ENCODE measurements at places on chromosomes 3 and 15.

GRCh38 chr15:94119923-94120775 lies 111.2 kb upstream of the MCTP2 start:
- DNase-seq, result peak; percentile 81

- no peak for DNase-seq
Observed at GRCh38 chr15:68337826-68338225, 60.3 kb downstream of the FEM1B start.

DNA sequence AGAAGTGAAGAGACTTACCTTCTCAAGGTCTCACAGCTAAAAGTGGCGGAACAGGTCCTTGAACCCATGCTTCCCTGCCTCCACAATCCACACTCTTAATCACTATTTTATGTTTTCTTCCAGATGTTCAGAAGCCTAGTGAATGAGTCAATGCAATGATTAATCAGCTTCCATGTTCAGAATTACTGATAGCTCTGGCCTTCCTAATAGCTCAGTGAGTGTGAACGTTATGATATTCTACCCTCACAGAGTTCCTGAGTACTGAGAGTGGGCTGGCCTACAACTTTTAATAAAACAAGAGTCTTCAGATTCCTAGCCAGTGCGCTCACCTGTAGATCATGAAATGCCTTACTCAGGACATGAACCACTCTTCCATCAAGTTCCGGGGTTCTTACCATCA lies 443.0 kb upstream of the ADAMTS9 start:
- no peak for DNase-seq

DNA sequence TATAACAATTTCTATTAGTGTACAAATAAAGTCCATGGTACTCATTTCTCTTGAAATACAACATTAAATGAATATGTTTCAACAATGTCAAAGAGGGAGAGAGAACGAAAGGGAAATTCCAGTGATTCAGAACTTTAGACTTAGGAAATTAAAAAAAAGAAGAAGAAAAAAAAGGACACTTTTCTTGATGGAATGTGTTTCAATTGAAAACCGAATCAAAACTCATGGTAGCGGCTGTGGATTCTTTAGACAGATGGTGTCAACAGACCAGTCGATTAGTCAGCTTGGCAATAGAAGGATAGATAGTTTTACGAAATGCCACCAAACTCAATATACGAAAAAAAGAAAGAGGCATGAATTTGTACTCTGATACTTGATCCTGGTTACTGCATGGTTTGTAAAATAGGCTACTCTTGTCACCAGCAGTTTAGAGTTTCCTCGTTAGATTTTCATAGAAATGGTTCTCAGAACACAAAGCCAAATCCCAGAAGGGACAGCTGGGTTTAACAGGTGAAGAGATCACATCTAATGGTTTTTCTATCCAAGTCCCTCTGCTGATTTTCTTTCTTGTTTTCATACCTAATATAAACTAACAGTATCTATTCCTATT lies 793.5 kb downstream of the ROBO1 start:
- no peak for DNase-seq

- no peak for DNase-seq
Observed at GRCh38 chr15:93035953-93036810, 52.8 kb downstream of the RGMA start.

GRCh38 chr15:80588801-80589200 lies 106.3 kb upstream of the ABHD17C start:
- no peak for DNase-seq

GRCh38 chr15:45586601-45587094 lies 531 bp upstream of the BLOC1S6 start:
- no peak for DNase-seq

- DNase-seq, result no peak
Observed at GRCh38 chr15:31472636-31473384, 146.2 kb downstream of the KLF13 start.

DNA sequence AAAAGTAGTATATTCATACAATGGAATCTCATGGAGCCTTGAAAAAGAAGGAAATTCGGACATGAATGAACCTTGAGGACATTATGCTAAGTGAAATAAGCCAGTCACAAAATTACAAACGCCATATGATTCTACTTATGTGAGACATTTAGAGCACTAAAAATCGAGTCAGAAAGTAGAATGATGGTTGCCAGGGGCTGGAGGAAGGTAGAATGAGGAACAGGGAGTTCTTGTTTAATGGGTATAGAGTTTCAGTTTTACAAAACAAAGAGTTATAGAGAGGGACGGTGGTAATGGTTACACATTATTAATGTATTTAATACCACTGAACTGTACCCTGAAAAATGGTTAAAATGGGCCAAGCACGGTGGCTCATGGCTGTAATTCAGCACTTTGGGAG lies 19.5 kb downstream of the UBXN7 start:
- no peak for DNase-seq

DNA sequence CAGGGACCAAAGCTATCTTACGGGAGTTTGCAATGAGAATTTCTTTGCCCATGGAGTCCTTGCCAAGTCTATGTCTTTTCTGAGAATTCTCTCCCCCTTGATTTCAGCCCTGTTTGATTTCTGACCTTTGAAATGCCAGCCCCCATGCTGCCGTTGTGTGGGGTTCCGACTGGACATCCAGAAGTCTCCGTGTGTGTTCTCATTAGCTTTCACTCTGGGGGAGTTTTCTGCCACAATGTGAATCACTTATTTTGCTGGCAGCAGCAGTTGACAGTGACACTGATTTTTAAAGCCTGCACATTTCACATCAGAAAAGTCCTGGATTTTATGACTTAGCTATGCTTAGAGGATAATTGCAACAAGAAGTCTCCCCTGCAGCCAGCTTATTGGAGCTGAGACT lies 98.4 kb upstream of the CTDSPL start:
- no peak for DNase-seq

- no peak for DNase-seq
Observed at GRCh38 chr3:197546307-197547085, 9.3 kb downstream of the BDH1 start.

DNA sequence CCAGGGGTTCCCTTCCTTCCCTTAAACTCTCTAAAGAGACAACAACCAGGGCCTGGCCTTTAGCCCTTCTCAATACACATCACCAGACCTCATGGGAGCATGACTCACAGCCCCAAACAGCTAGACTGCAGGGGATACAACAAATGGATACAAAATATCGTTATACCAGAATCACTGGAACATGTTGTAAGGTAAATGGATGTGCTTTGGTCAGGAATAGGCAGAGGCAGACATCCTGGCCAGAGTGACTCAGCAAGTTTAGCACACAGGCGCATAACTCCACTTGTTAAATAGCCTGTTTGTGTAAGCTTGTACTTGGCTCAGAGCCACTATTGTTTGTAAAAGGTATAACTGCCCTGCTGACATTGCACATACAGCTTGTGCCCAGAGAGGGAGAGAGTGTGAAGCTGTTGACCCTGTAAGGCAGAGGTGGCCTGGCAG lies 18.3 kb downstream of the TMED3 start:
- DNase-seq, result no peak

GRCh38 chr15:49747340-49747739 lies 126.5 kb downstream of the DTWD1 start:
- DNase-seq, result no peak

DNA sequence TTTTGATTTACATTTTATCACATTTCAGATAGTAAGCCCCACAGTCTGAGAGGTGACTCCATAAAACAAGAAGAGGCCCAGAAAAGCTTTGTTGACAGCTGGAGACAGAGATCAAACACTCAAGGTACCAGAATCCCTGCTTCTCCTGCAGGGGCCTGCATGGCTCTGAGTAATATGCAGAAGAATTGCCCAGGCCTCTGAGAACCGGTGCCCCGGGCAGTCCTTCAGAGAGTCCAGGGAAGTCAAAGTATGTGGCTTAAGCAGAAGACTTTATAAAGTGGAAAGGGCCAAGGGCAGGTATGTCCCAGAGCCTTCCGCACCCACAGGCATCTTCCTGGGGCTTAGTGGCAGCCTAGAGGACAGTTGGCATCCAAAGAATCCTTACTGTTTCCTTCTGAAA lies 12.8 kb downstream of the ATRIP start:
- no peak for DNase-seq

DNA sequence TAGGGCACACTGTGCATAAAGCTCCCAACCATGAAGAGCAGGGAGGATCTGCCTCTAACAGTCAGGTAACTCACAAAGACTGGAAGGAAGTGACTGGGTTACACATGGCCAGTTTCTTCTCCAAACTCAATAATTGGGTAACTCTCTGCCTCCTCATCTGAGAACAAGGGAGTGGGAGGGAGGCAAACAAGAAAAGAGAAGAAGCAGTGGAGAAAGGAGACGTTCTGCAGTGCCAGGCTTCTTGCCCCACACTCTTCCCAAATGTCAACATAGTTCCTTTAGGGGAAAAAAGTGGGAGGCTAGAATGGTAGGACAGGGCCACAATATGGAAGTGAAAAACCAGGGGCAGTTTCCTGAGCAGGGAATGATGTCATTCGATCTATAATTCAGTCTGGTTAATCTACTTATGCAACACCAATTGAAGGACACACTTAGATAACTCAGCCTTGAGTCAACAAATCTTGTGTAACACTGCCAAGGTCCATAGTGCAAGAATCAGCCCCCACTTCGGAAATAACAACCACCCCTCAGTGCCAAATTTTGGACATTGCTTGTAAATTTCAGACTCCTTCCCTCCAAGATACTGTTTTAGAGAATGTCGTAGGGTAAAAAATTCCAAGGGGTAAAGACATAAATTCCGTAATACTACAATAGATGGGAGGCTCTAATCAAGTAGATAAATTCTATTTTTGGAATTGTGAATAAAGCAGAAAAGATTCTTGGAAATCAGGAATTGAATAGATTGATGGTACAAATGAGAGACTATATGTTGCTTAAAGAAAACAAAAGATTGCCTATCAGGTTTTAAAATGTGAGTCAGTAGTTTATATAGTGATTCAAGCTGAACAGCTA lies 143.0 kb downstream of the LPP start:
- no peak for DNase-seq

- DNase-seq, result no peak
Observed at GRCh38 chr3:63798949-63799348, 20.1 kb upstream of the C3orf49 start.

DNA sequence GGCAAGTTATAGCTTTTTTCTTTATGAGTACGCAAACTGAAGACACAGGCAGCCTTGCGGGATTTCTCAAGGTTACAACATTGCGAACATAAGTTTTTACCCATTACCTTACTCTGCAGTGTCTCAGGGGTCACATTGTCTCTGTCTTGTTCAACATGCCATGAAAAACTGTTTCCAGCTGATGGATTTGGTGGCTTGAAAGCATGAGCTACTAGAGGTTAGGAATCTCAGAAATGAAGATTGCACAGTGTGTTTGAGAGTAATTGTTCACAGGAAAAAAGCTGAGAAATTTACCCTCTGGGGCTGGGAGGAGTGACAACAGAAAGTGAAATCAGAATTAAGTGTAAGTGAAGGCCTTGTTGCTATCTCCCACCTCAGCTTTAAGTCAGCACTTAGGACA lies 568.6 kb downstream of the TAFA4 start:
- no peak for DNase-seq

DNA sequence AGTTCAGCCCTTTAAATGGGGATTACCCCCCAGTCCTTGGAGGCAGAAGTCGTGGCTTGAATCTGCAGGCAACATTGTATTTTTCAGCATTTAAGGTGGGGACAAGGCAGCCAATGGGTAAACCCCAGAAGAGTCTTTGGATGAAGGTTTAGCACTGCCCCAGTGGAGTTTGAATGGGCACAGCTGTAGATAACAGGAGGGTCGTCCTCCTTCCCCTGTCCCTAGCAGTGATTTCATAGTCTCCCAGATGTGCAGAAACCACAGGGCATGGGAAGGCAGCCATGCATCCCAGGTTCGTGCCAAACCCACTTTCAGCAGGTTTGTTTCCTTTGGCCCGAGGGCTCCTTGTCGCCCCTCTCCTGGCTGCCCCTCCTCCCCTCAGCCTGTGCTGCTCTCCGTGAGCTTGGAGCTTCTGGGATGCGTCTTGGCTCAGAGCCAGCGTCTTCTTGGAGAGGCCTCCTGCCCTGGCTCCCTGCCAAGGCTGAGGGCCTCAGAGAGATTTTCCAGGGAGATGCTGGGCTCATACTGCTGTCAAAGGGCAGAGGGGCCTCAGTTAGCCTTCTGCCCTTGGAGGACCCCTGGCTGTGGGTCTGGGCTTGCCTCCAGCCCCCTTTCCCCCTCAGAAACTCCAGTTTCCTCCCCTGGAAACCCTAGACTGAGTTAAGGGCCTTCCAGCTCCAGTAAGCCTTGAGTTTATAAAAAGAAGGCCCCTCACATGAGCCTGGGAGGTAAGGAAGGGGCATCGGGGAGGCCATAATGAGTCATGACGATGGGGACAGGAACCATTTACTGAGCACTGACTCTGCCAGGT lies 48.9 kb upstream of the POLG start:
- DNase-seq, result no peak

DNA sequence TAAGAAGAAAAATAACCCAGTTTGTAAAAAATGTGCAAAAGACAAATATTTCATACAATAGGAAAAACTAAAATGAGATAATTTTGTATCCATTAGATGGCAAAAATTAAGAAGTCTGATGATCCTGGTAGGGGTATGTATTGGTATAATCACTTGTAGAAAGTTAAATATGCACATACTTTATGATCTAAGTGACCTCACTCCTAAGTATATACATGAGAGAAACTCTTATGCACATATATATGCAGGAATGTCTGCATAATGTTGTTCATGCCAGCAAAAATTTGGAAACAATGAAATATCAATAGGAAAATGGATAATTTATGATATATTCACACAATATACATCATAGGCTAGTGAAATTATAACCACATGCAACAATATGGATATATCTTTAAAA lies 33.5 kb downstream of the USP50 start:
- DNase-seq, result no peak

GRCh38 chr15:68372291-68372811 lies 59.6 kb downstream of the ITGA11 start:
- no peak for DNase-seq

- no peak for DNase-seq
Observed at GRCh38 chr3:194561306-194561974, 71.8 kb downstream of the TMEM44 start.

DNA sequence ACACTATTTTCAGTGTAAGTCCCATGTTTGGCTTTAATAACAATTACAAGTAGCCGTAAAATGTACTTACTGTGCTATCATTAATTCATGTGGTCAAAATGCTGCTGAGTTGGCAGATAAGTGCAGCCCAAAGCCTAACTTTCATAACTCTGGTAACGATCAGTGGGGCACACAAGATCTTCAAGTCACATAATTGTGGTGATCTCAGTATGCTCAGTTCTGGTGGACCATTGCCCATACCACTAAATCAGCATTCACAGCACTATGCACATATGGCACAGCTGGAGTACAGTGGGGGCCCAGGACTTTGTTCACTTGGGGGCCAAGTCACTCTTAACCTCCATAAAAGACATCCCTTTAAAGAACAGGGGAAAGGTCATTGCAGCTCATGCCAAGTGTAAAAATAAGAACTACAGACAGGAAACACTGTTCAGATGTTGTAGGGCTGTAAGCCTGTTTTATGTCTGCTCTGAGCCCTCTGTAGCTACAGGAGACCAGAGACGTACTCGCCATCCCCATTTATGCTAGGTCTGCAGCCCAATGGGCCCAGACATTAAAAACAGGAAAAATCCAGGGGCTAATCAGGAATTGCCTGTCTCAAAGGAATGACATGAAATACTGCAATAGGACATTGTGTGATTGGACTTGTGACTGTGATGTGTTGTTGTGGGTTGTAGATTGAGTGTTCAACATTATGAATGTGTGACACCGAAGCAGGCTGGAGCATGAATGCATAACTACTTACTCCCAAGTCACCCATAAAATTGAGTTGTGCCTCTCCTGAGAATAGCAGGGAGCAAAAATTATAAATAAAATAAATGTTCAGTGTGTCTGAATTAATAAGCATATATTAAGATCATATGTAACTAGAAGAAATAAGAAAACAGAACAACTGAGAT lies 282.5 kb upstream of the EPHA3 start:
- DNase-seq, result no peak
